ENCODE measurements at places on chromosomes 16 and 17. TPM values are rescaled to one million over a fixed set of nuclear protein-coding genes. Genes with fewer than 3 reads are reported as not detected.

Gene PYY
- not detected for total RNA-seq

Gene KRT12
- not detected for total RNA-seq

Gene KRT31
- not detected for total RNA-seq

Gene ZNF597
- total RNA-seq = 1.0 TPM

Gene SLC52A1
- total RNA-seq = 0.41 TPM
